ENCODE measurements at places on chromosomes 2 and 18. TPM values are rescaled to one million over a fixed set of nuclear protein-coding genes. Genes with fewer than 3 reads are reported as not detected.

The DPP10 gene
- total RNA-seq, result not detected

- DNase-seq, result no peak
- no peaks in the 10 kb centered on the region for H3K4me1 ChIP-seq
- H3K36me3 ChIP-seq, result no peaks in the 10 kb centered on the region
- no peak overlapping the region for H3K27ac ChIP-seq
Measured at GRCh38 chr2:156585457-156585856, 149.3 kb downstream of the GPD2 start.

DNA sequence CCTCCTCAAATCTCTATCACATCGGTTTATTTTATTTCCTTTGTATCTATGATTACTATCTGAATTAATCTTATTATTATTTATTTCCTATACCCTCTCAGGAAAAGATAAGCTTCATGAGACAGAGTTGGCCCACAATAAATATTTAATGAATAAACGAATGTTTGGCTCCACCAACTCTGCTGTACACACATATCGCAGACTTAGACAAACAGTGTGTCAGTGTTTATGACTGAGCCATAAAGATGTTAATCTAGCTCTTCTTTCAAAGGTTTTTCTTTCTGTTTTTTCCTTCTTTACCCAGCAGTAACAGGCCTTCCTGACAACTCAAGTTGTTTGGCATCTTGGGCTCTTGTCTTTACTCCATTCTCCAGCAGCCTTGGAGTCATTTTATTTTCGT, 329.5 kb downstream of the CDH2 start:
- H3K36me3 ChIP-seq, result no peaks in the 10 kb centered on the region
- H3K4me1 ChIP-seq, result no peaks in the 10 kb centered on the region
- no peak overlapping the region for H3K4me3 ChIP-seq
- no peaks in the 10 kb centered on the region for H3K27me3 ChIP-seq
- DNase-seq, result no peak
- H3K27ac ChIP-seq, result no peak overlapping the region

DNA sequence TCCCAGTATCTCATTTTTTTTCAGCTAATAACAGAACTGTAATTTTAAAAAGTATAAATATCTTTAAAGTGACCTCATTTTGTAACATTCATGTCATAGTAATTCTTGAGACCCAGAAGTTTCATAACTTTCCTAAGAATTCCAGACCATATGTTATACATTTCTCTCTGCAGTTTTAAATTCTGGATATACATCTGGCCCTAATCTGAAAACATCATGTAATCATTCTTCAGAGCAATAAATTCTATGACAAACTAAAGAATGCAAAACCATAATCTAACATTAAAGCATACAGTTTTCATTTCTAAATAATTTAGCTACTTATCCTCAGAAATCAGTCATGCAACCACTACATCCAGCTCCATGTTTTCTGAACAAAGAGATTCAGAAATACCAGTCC, 198.3 kb upstream of the SLC35G4 start:
- H3K27me3 ChIP-seq, result no peaks in the 10 kb centered on the region
- no peaks in the 10 kb centered on the region for H3K4me1 ChIP-seq
- H3K36me3 ChIP-seq, result no peaks in the 10 kb centered on the region
- H3K4me3 ChIP-seq, result no peak overlapping the region
- DNase-seq, result no peak
- H3K27ac ChIP-seq, result no peak overlapping the region
